Activated CD8-positive, alpha-beta memory T cell treated with anti-CD3 and anti-CD28 coated beads for 24 hours (primary cell): ENCODE measurements at places on chromosomes 3 and 15.
A peak's percentile ranks its signal among the peaks of the same experiment; 100 is the strongest.

GRCh38 chr15:22892333-22892732 lies 53.9 kb downstream of the NIPA2 start:
- DNase-seq: no peak

- DNase-seq: no peak
Observed at GRCh38 chr15:47918877-47919276, 201.6 kb downstream of the SEMA6D start.

DNA sequence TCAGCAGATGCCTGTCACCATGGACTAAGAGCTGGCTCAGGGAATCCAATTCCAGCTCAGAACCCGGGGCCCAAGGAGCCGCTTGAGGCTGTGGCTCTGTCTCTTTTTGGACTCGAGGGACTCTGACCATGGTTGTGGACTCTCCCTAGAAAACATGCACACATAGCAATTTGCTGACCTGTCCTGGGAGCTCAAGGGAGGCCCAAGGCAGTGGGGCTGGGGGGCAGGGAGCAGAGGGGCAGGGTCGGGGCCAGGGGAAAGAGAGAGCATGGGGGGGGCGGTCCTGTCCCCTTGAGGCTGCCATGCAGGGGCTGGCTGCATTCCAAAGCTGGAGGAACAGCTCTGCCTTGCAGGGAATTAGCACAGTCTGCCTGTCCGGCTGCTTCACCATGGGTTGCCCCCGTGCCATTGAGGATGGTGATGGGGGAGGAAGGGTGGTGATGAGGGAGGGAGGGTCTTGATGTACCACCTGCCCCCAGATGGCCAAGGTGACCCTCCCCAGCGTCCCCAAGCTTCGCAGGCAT lies 190.1 kb downstream of the GOLGA6L6 start:
- no peak for DNase-seq

- DNase-seq: peak; percentile 32
Observed at GRCh38 chr3:38579551-38580449, 69.7 kb downstream of the SCN5A start.

DNA sequence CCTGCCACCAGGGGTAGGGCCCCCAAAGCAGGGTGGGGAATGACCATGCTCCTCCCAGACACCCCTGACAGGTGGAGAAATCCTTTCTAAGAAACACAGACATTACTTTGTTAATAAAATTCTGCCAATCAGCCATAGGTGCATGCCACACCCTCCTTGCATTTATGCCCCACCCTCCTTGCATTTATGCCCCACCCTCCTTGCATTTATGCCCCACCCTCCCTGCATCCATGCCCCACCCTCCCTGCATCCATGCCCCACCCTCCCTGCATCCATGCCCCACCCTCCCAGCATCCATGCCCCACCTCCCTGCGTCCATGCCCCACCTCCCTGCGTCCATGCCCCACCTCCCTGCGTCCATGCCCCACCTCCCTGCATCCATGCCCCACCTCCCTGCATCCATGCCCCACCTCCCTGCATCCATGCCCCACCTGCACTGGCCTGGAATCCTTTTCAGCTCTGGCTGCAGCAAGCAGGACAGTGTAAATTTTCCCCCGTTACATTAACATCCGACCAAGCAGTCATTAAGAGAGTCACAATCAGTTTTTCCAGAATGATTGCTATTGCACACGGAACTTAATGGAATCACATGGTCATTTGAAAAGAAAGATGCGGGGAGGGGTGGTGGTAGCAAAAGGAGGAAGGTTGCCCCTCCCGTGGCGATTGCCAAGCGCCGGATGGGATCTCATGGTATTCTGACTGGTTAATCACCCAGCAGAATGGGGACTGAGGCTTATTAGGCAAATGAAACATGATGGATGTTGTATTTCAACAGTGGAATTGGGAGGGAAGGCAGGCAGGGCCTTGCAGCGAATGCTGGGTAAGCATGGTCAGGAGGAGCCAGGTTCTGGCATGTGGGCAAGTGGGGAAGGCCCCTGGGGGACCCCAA lies 91.2 kb downstream of the TLE3 start:
- no peak for DNase-seq

- peak; percentile 65 for DNase-seq
Observed at GRCh38 chr3:4493941-4494894, 1.1 kb downstream of the ITPR1 start.

DNA sequence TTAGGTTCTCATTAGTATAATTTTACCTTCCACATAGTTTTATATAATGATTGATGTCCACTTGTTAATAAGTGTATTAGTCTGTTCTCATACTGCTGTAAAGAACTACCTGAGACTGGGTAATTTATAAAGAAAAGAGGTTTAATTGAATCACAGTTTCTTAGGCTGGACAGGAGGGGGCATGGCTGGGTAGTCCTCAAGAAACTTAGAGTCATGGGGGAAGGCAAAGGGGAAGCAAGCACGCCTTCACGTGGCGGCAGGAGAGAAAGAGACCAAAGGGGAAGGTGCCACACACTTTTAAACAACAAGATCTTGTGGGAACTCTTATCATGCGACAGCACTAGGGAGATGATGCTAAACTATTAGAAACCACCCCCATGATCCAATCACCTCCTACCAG lies 19.2 kb downstream of the DZIP3 start:
- no peak for DNase-seq

- DNase-seq: no peak
Observed at GRCh38 chr3:151919030-151919328, 45.5 kb downstream of the SUCNR1 start.

DNA sequence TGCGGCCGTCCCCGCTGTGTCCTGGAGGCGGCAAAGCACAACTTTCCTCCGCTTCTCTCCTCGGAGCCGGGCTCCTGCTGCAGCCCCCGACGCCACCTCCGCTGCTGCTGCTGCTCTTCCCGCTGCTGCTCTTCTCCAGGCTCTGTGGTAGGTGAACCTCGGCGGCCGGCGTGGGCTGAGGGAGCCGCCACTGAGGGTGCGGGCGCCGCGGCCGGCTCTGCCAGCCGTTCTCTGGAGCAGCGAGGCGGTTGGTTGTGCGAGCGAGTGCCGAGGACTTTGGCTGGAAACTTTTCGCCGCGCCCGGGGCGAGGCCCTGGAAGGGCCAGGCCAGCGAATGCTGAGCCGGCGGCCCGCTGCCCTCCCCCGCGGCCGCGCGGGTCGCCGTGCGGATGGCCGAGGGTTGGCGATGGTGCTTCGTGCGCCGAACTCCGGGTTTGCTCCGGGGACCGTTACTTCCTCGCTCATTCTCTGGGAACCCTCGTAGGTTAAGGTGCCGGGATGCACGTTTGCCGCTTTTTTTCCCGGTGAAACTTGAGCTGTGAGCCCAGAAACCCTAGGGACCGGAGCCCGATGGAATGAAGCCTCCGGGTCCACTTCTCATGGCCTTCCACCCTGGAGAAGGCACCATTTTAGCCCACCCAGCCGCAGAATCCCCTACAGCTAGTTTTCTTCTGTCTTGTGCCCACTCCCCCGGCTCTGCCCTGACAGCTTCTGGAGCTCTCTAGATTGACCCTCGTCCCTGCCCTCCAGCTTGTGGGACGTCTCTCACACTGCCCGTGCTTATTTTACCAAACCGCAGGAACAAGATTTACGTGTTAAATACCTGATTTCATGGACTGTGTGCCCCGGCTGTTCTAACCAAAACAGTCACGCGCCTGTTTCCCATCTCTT lies 660 bp downstream of the NECTIN3 start:
- peak; percentile 71 for DNase-seq

DNA sequence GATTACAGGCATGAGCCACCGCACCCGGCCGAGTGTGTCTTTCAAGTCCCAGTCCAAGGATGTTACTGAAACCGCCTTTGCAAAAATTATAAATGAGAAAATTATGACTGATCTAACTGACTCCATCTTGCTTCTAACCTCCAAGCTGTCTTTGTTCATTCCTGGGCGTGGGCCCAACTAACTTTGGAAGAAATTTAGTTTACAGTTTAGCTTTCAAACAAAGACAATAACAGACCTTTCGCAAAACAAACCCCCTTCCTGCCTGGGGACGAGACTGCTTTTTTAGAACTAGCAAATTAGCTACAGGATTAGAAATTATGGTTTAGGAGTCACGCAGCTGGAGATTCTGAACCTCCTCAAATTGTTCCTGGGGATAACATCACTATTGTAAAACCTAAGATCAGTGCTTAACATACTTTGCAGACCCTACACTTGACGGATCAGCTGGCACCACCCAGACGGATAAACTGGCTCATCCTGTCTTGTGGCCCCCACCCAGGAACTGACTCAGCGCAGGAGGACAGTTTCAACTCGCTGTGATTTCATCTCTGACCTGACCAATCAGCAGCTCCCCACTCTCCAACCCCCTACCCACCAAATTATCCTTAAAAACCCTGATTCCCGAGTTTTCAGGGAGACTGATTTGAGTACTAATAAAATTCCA lies 23.8 kb downstream of the NANOGP8 start:
- no peak for DNase-seq

- DNase-seq: no peak
Observed at GRCh38 chr15:67573194-67573593, 30.7 kb downstream of the MAP2K5 start.

DNA sequence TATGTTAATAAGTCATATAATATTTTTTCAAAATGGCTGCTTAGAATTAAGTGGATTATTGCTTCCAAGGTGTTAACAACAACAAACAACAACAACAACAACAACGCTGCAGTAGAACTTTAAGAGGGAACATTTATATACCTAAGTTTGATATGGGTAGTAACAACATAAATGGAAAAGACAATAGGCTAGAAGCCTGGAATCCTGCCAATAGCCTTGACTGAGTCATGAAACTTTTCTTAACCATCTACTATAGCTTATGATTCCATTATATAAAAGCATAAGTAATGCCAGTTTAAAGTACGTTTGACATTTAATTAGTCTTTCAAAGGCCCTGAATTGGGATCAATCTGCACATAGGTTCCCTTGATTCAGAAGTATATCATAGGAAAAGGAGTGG lies 31.2 kb downstream of the SATB1 start:
- no peak for DNase-seq

DNA sequence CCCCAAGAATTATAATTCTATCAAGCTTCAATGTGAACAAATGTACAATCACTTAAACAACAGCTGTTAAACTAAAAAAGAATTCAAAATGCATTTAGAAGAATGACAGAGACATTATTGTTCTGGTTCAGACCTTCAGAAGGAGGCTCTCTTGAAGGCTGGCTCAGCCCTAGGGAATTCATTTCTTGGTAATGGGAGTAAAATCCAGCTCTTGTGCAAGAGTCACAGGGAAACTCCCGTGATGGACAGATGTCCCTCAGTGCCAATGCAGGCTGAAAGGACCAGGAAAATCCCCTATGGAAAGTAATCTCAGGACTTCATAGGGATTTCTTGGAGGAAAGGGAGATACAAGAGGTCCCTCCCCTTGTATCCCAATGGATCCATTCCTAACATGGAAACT lies 149.9 kb upstream of the STT3B start:
- DNase-seq: no peak

GRCh38 chr15:93451822-93452221 lies 362.8 kb upstream of the RGMA start:
- no peak for DNase-seq

DNA sequence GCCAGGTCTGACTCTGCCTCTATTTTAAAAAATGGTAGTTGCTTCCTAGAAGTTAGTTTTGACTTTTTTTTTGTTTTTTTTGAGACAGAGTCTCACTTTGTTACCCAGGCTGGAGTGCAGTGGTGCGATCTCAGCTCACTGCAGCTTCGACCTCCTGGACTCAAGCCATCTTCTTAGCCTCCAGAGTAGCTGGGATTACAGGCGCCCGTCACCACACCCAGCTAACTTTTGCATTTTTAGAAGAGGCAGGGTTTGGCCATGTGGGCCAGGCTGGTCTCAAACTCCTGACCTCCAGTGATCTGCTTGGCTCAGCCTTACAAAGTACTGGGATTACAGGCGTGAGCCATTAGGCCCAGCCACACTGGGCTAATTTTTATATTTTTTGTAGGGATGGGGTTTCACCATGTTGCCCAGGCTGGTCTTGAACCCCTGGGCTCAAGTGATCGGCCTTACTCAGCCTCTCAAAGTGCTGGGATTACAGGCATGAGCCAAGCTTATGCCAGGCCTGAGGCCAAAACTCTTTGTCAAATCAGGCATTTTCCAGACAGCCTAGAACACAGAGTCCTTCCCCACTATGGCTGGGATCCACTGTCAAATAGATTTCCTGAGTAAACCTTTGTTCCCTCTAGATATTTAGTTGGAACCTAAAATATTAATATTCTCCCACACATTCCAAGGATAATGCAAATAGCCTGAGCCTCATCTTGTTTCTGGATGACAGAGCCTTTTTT lies 13.7 kb downstream of the C3orf62 start:
- DNase-seq: no peak

DNA sequence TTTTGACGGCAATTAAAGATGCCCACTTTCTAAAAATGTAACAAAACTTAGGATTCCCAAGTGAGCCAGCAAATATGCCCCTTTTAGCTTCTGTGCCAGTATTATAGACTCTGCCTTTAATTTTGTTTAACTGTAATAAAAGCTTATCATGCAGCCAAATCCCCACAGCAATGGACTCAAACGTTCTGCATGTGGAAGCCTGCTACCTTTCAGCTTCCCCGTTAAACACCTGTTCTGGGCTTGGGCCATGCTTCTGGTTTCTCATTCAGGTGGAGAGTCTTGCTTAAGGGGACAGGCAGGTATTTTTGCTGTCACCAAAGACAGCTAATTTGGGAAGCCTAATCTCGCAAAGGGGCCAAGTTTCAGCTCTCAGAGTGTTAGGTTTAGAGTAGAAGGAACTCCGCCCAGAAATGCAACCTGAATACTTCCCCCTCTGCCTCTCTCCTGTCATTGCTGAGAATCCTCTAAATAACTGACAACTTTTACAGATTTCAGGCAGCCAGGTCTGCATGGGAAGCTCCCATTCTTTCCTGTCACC lies 399.4 kb upstream of the ATP11B start:
- DNase-seq: no peak

DNA sequence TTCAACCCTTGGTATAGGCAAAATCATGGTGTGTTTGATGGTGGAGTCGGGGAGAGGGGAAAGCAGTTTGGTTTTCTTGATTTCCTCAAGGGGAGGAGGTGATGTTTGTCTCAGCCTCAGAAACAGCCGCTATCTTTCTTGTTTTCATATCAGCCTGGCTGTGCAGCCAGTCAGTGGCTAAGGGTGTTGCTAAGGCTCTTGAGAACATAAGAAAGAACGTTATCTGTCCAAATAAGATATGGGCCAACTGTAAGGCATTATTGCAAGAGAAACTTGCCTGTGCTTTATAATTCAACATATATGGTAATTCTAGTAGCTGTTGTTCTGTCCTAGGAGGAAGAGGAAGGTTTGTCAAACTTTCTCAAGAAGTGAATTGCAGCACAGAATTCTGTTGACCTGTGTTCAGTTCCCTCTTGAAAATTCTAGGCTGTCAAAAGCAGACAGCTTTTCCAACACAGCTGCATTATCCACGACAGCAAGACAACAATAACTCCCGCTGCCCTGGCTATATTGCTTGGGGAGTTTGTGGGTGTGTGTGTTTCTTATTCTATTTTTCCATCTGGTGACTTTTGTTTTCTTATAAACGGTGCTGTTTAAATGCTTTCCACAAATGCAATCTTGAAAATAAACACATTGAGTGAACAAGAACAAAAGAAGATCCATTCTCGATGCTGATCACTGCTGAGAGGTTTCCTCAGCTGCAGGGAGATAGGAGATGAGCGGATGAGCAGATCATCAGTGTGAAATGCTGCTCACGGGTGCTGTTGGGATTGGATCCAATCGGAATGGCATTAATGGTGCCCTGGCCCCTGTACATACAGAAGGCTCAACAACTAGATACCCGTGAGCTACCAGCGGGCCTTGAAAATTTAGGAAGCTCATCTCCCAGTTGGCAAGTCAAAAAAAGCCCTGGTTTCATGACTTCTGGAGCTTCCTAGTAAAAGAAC lies 90.8 kb upstream of the TNFAIP8L3 start:
- DNase-seq: no peak
